Mammary microvascular endothelial cell (primary cell): ENCODE measurements at places on chromosomes 7 and 10. TPM values are rescaled to one million over a fixed set of nuclear protein-coding genes. Genes with fewer than 3 reads are reported as not detected.

The ADCY1 gene
- total RNA-seq: 0.07 and 0.25 TPM in 2 replicates

The IFIT2 gene
- total RNA-seq: 5.5 and 5.9 TPM in 2 replicates

The NRP1 gene
- total RNA-seq: 134 and 152 TPM in 2 replicates

The TRIP6 gene
- total RNA-seq: 107 and 117 TPM in 2 replicates

The OR6V1 gene
- total RNA-seq: not detected in 2 replicates

The UFSP1 gene
- total RNA-seq: 2.8 and 4.8 TPM in 2 replicates

The WDFY4 gene
- 2.6 and 3.5 TPM in 2 replicates for total RNA-seq

The GRM3 gene
- total RNA-seq: not detected in 2 replicates

The FAM221A gene
- total RNA-seq: 2.8 and 2.9 TPM in 2 replicates

The FAM13C gene
- total RNA-seq: 0.20 and 0.73 TPM in 2 replicates

The CRPPA gene
- total RNA-seq: 1.4 TPM in 2 replicates

The C10orf88 gene
- 5.7 and 6.5 TPM in 2 replicates for total RNA-seq

The SEC31B gene
- 0.87 and 0.89 TPM in 2 replicates for total RNA-seq

The MSMB gene
- total RNA-seq: not detected in 2 replicates

The VAX1 gene
- not detected in 2 replicates for total RNA-seq

The POU6F2 gene
- total RNA-seq: not detected in 2 replicates

The LAMB1 gene
- 235 and 248 TPM in 2 replicates for total RNA-seq

The GDF2 gene
- not detected in 2 replicates for total RNA-seq

The AMZ1 gene
- not detected in 2 replicates for total RNA-seq

The FBXO24 gene
- 1.00 TPM in 1 of 2 replicates, not detected in the other for total RNA-seq

The PNLIPRP1 gene
- total RNA-seq: not detected in 2 replicates

The DEPP1 gene
- total RNA-seq: 32.3 and 40.5 TPM in 2 replicates

The PIP gene
- total RNA-seq: not detected in 2 replicates

The DRGX gene
- total RNA-seq: not detected in 2 replicates

The GTPBP10 gene
- total RNA-seq: 12.8 and 16.5 TPM in 2 replicates
